ENCODE measurements at places on chromosomes 2 and 18.

- DNase-seq, result no peak
Measured at GRCh38 chr2:198060277-198060676, 255.9 kb downstream of the PLCL1 start.

- DNase-seq, result no peak
Measured at GRCh38 chr2:16661526-16661925, 4.1 kb downstream of the CYRIA start.

GRCh38 chr2:226898121-226898520 lies 62.3 kb downstream of the RHBDD1 start:
- no peak for DNase-seq

DNA sequence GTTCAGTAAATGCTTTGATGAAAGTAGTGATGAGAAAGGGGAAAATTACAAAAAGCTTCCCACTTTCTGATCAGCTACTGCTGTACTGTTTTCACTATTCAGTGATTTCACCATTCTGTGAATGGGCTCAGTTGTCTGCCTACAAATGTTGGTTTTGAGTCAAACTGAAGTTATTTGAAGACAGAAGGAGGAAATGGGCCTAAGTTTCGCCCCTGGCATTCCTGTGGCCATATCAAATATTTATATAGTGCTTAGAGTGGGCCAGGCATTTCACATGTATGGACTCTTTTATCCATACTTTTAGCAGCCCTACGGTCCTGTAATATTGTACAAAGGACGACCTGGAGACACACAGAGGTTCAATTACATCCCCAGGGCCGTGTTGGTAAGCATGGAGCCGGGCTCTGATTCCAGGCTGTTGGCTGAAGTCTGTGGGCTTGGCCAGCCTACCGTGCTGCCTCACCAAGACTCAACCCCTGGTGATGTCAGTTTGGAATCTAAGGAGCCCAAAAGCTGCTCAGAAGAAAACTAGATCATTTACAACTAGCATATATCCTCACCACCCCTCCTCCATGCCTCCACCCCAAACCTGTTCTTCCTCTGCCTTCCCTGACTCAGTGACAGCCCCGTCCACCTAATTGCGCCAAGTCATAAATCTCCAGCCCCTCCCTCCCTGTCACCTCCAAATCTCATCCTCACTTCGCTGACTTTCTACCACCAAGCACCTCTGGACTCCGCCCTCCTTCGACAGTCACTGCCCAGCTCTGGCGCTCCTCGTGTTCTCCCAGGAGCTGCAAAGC lies 10.1 kb upstream of the GRHL1 start:
- no peak for DNase-seq

DNA sequence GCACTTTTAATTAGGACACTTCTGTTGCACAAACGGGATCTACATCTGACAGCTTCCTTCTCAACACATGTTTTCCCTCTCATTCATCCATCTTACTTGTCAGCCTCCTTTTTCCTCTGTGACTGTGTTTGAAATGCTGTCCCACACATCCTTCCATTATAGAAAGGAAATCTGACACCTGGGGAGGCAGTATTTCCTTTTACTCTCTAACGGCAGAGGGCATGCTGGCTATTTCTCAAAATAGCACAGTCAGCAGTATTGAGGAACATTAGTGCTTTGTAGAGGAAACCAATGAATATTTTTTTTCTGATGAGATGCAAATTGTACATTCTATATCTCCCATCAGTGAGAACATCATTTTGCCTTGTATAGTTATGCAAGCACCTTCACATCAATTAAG lies 668.7 kb downstream of the SLC4A3 start:
- DNase-seq, result no peak
